T-helper 2 cell (primary cell): ENCODE measurements at places on chromosomes 5 and 9.

DNA sequence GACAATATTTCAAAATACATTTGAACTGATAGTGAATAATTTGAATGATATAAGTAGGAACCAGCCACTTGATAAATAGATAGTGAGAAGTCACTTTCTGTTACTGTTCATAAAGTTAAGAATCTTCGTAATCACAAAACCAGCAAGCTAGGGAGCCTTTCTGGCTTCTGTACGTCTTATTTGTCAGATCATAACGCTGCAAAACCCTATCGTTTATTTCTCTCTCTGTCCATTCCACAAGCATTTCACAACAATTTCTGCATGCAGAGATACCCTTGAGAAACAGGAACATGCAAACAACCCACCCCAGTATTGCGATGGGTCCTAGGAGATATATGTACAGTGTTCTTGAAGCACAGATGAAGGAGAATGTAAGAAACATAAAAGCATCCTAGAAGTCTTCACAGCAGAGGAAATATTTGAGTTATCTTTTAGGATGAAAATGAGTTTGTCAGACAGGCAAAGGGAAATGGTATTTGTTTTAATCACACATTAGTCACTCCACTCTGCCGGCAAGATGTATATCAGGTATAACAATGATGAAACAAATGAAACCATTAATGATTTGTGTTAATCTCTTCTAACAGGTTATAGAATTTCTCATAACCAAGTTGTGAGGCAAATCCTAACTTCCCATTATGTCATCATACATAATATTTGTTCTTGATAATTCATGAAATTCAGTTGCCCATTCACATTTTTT, 668.7 kb upstream of the FTMT start:
- DNase-seq, result no peak

DNA sequence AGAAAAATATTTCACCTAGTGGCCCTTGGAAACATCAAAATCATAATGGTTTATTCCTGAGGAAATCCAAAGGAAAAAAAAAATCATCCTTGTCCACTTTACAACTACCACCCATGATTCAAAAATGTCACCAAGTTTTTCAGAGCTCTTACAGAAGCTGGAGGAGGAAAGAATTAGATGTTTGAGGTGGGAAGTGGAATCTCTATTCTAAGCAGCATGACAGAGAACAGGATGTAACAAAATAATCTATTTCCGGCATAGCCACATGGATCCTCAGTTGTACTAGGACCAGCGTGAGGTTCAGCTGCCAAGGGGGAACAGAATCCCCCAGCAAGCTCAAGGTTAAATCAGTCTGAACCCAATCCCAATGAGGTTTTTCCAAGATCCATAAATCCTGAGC, 40.2 kb downstream of the FBXW11 start:
- no peak for DNase-seq

DNA sequence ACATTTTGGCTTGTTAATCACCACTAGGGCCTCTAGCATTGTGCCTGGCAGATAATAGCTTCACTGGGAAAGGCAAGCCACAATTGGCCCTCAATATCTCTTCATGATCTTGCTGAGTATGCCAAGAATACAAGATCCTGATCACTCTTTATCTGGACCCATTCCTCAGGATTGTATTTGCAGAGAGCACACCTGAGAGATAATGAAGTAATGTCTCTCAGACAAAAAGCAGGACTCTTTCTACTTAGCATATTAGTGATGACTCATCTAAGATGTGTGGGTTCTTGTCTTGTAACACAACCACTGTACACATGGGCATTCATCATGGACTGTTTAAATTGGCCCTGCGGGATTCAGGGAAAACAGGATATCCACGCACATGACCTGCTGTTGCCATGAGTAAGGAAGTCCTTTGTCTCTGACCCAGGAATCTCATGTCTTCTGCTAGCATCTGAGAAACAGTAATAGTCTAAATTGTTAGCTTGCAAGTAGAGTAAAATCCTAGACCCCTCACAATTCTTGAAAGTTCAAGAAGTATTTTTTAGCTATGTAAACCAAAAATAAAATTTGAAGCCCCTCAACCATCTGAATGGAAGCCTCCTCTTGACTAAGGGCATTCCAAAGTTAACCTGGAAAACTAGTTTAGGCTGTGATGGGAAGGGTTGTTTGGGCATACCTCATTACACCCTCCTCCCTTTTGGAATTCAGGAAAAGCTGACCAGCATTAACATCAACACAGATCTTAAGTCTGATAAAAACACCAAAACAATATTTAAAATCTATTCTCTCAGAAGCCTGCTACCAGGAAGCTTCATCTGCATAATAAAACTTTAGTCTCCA, 28.0 kb upstream of the NFIL3 start:
- DNase-seq, result no peak

GRCh38 chr9:71608825-71609447, 159.4 kb downstream of the CEMIP2 start:
- DNase-seq, result no peak

DNA sequence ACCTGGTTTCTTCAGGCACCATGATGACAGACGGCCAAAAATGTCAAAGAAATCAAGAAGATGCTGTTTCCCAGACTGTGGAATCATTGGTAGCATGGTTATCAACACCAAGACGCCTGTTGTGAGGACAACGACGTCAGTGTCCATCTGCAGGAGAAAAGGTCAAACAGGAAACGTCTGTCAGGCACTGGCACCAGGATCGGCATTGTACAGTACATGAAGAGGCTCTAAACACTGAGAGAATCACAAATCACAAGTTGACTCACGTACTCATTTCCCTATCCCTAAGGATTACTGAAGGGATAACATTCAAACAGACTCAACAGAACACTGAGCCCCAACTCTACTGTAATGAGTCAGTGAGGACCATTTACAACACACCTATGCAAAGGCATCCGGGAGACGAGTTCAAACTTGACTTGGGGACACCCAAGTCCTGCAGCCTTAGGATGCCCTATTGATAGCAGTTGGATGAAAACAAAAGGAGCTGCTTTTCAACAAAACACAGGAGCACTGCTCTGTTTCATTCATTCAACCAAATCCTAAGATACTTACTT, 21.0 kb downstream of the TSC1 start:
- no peak for DNase-seq

DNA sequence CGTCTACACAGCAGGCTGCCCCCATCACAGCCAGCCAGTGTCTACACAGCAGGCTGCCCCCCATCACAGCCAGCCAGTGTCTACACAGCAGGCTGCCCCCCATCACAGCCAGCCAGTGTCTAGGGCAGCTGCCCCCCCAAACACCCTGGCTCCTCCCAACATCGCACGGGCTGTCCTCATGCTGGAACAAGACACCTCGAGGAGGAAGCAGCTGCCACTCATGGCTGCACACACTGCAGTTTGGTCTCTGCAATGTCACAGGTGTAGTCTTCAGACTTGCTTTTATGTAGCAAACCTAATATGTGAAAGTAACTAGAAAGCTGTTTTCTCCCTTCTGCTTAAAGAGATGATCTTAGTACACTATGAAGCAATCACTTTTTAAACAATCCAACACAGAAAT, 9.7 kb downstream of the LRRC14B start:
- DNase-seq, result no peak

GRCh38 chr5:76099756-76100155, 16.6 kb downstream of the SV2C start:
- peak; percentile 45 for DNase-seq

DNA sequence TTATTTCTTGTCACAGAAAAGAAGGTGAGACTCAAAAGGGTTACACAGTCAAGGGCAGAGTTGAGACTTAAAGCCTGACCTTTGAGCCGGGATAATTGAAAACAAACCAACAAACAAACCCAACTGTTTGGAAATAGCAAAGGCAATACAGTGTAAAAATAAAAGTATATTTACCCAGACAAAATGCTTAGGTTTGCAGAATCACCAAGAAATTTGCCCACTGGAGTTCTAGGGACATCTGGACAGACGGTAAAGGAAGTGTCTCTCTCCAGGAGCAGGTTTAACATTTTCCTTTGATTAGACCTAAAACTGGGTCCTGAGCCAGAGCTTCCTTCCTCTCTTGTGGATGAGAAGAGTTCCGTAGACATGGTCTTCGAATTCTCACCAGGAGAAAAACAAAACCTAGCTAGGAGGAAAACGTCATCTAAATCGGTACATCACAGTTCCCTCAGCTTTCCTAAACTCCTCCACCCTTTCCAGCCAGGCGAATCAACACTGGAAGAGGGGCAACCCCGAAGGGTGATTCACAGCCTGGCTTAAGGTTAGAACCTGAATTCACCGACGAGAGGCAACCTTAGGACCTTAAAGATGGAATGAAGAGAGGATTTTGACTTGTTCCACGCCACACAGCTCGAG, 673 bp downstream of the CDC25C start:
- no peak for DNase-seq

- DNase-seq, result no peak
Measured at GRCh38 chr5:123297198-123297831, 125.9 kb downstream of the CEP120 start.

DNA sequence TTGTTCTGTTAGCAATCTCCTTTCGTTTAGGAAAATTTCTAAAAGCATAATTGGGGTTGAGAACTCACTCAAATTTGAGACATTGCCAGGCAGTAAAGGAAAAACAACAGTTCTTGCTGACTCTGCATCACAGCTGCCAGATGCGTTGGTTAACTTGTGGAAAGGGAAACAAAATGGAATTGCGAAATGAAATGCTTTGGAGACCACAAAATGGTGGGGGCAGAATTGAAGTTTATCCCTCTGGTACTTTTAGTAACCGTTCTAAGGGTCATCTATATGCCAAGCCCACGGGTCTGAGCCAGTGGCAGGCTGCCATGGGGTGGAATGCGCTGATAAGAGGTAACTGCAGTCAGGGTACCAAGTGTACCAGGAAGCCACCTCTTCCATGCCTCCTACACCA, 28.6 kb upstream of the SELENOP start:
- no peak for DNase-seq

- DNase-seq, result no peak
Measured at GRCh38 chr5:74492230-74492629, 148.3 kb downstream of the ENC1 start.

- no peak for DNase-seq
Measured at GRCh38 chr5:36277521-36278176, 24.1 kb downstream of the RANBP3L start.

DNA sequence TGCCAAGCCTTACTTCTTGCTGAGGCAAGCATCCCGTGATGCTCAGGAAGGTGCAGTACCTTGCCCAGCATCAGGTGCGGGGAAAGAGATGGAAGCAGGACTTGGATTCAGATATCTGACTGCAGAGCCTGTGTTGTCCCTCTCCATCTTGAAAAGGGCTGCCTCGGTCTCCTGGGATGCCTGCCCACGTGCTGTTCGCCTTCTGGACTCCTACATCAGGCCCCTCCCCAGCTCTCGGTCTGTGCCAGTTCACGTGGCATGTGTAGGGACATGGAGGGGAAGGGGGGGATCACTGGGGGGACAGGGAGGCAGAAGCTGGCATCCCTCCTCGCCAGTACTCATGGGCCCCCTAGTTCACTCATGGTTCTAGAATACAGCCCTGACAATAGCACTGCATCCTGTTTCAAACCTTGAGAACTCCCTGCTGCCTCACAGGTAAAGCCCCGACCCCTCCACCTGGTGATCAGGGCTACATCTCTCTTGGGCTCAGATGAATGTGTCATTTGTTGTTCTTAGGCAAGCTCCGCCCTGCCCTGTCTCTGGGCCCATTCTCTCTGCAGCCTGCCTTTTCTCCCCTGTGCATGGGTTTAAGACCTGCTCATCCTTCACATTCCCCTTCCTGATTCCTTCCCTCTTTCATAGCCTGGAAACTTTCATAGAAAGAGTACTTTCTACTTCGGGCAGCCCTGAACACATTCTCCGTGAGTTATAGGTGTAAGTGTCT, 38.9 kb upstream of the SLC25A51 start:
- no peak for DNase-seq

DNA sequence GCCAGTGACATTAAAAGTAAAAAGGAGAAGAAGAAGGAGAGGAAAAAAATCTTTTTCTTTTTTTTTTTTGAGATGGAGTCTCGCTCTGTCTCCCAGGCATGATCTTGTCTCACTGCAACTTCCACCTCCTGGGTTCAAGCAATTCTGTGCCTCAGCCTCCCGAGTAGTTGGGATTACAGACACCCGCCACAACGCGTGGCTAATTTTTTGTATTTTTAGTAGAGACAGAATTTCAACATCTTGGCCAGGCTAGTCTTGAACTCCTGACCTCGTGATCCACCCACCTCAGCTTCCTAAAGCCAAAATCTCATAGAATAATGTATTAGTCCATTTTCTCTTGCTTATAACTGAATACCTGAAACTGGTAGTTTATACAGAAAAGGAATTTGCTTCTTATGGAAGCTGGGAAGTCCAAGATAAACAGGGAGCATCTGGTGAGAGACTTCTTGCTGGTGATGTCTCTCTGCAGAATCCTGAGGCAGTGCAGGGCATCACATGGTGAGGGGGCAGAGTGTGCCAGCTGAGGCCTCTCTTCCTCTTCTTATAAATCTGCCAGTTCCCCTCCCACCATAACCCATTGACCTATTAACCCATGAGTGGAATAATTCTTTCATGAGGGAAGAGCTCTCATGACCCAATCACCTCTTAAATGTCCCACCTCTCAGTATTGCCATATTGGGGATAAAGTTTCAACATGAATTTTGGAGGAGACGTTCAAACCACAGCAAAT, 466.3 kb downstream of the GADD45G start:
- DNase-seq, result no peak

- no peak for DNase-seq
Measured at GRCh38 chr5:88883836-88884607, 1.0 kb upstream of the MEF2C start.

DNA sequence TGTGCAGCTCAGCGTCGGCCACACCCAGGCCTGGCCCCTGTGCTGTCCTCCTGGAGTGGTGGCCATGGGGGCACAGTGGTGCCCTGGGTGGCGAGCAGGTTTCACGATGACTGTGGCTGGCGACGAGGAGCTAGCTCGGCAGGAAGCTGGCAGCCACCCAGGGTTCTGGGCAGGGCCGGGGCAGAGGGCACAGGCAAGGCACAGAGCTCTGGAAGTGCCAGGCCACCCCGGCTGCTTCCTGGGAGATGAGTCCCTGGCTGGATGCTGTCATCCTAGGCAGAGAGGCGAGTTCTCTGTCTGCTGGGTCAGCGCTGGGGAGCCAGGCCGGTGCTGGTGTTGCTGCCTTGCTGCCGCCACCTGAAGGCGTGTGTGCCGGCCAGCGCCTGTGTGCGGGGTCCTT, 51.7 kb downstream of the RXRA start:
- no peak for DNase-seq

- no peak for DNase-seq
Measured at GRCh38 chr5:177412603-177413233, 3.4 kb upstream of the F12 start.

GRCh38 chr5:180915924-180916323, 17.0 kb downstream of the BTNL8 start:
- DNase-seq, result no peak
